ENCODE measurements at places on chromosomes 7 and 10.

DNA sequence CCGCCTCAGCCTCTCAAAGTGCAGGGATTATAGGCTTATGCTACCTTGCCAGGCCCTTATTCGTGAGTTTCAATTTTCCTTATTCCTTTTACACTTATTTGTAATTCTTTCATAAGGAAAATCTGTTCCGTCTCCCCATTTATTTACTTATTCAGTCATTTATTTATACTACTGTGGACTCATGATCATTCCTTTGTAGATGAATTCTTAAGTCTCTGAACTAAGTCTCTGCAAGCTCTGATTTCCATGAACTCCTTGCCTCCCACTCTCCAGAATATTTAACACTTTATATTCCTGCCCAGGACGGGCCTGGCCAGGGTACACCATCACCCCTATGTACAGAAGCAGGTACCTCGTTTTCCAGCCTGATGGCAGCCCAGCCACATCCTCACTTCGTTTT is 39.4 kb downstream of the PFKFB3 start:
- DNase-seq, result no peak

DNA sequence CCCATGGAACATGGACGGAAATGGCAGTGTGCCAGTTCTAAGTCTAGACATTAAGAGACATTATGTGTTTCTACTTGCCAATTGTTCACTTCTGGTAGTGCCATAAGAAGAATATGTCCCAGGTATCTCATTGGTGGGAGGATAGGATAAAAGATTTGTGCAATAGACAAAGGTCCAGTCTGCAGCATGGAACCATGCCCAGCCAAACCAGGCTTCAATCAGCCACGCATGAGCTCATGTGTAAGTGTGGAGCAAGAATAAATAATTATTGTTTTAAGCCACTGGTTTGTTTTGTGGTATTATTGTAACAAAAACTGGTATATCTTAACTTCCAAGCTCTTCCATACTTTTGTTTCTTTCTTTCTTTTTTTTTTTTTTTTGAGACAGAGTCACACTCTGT is 153.6 kb upstream of the CTTNBP2 start:
- no peak for DNase-seq

GRCh38 chr7:150983893-150984368 is 5.8 kb upstream of the KCNH2 start:
- no peak for DNase-seq

- no peak for DNase-seq
Measured at GRCh38 chr7:70788276-70788675, 343.7 kb upstream of the GALNT17 start.

DNA sequence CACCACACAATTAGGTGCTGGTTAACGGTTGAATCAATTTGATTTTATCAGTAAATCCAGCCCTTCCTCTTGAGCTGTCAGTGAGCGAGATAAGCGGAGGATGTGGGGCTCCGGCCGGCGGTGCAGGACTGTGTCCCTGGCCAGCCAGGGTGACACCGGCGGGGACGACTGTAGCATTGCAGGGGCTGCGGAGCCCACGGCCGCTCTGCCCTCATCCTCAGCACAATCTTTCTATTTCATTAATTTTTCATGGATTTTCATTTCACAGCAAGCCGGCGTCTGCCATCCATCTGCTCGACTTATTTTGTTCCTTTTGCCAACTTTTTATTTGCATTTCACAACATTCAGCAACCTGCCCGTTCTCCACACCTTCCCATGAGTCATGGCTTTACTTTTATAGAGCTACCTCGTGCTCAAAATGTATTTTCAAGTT is 4.7 kb downstream of the ADARB2 start:
- DNase-seq, result peak; percentile 39

- DNase-seq, result no peak
Measured at GRCh38 chr10:48902096-48902495, 37.5 kb downstream of the LRRC18 start.

- DNase-seq, result no peak
Measured at GRCh38 chr7:42159130-42159529, 77.9 kb downstream of the GLI3 start.

DNA sequence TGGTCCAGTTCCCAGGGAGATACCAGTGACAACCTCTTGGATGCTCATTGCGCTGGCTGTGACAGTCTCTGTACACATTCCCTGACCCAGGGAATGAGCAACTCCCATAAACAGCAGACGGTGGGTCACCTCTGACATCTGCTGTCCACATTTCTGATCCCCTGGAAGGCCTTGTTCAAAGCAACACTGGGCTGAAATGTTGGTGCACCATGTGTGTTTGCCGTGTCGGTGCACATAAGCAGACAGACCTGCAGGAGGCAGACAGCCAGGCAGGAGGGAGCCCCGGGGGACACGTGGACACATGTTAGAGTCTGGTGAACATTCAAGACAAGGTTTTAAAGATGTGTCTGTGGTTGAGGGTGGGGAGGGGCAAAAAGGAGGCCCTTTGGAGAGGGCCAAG is 254.9 kb downstream of the PLXNA4 start:
- no peak for DNase-seq

DNA sequence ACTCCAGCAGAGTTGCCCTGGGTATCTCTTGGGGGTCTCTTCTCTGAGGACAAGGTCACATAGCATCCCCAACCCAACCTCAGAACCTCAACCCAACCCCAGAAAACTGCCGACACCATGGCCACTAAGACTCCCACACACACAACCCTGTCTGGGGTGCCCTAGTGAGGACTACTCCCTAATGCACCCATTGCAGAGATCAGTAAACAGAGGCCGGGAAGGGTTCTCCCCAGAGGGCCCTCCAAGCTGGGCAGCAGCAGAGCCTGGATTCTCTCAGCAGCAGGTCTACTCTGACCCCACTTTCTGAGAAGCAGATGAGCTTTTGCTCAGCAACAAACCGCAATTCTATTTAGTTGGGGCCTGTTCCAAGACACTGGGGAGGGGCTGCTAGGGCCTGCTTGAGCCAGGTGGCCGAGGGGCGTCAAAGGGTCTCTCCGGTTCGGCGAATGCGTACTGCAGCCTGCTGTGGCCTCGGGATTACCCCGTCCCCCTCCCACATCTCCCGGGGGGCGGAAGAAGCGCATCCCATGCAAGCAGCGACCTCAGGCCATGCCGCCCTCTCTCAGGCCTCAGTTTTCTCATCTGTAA is 828 bp downstream of the OGDHL start:
- DNase-seq, result no peak

DNA sequence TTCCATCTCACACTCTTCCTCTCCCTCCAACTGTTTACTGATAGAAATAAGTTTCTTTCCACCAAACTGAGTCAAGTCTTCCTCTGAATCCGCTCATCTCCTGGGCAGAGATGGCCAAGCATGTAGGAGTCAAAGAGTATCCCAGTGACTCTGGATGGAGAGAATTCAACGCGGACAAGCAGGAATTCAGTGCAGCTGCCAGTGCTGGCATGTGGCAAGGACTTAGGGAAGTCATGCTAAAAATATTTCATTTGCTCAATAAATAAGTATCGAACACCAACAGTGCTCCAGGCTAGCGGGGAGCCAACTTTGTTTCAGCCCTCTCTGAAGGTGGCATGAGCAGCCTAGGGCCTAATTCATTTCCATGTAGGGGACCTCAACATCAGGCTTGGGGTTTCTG is 351.6 kb upstream of the ZMIZ1 start:
- no peak for DNase-seq

GRCh38 chr7:158754746-158755444 is 50.3 kb upstream of the NCAPG2 start:
- DNase-seq, result no peak

GRCh38 chr7:151088856-151089699 is 2.8 kb downstream of the AGAP3 start:
- DNase-seq, result peak; percentile 27

DNA sequence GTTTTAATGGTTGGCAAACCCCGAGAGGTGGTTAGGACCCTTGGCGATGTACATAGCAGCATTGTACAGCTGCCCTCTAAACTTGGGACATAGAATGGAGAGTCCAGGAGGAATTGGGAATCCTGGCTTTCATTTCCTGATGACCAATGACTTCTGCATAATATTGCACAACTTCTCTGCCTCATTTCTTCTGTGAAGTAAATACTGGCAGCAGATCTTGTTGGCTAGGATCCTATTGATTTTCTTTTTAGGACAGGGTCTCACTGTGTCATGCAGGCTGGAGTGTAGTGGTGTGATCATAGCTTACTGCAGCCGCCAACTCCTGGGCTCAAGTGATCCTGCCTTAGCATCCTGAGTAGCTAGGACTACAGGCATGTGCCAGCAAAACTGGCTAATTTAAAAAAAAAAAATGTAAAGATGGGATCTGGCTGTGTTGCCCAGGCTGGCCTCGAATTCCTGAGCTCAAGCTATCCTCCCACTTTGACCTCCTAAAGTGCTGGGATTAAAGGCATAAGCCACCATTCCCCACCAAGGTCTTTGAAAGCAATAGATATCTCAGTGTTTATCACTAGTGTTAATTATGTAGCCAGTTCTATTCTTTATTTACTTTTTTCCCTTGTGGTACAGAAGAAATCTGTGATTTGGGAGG is 58.1 kb downstream of the PODXL start:
- DNase-seq, result no peak
